Astrocyte (in vitro differentiated cells and primary cell): ENCODE measurements at places on chromosomes 11 and 22. TPM values are rescaled to one million over a fixed set of nuclear protein-coding genes. Genes with fewer than 3 reads are reported as not detected.

Gene C11orf16
- total RNA-seq: not detected in 2 replicates

Gene TSPAN32
- not detected in 2 replicates for total RNA-seq

Gene TTC28
- total RNA-seq: 23.2 and 24.4 TPM in 2 replicates

Gene KRTAP5-2
- not detected in 2 replicates for total RNA-seq

Gene CEND1
- total RNA-seq: 0.59 and 0.62 TPM in 2 replicates

Gene TMEM25
- 18.2 and 19.0 TPM in 2 replicates for total RNA-seq

Gene SHISA8
- total RNA-seq: not detected in 2 replicates

Gene PRAME
- not detected in 2 replicates for total RNA-seq

Gene GRIK4
- total RNA-seq: 2.2 and 3.9 TPM in 2 replicates

Gene A4GALT
- total RNA-seq: 1.6 and 1.9 TPM in 2 replicates

Gene OR52I1
- total RNA-seq: not detected in 2 replicates

Gene ACR
- not detected in 2 replicates for total RNA-seq

Gene FAM83F
- total RNA-seq: 0.79 and 0.82 TPM in 2 replicates

Gene CBX7
- total RNA-seq: 1.2 and 1.4 TPM in 2 replicates

DNA sequence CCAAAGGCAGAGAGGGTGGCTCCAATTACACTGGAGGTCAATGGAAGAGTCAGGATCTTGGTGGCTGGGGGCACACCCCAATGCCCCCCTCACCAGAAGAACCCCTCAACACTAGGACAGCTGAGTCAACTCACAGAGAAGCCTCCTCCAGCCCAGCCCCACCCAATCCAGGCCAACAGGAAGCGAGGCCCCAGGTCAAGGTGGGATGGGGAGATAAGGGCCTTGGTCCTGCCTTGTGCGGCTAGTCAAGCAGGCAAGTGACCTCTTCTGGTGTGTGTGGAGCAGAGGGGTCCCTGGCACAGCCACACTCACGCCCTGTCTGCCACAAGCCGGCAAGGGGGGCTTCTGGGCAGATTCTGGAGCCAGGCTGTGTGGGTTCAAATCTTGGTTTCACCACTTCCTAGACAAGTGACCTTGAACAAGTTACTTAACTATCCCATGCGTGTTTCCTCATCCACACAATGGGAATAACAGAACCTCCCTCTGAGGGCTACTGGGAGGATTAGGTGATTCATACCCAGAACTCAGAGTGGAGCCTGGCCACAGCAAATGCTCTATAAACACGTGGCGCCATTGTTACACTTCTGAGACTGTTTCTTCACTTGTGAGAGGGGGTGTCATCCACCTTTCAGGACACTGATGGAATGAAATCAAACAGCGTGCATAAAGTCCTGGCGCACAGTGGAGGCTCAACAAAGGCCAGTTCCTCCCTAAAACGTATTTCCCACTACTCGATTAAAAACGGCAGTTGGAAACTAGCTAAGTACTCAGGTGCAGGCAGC is 3.2 kb downstream of the TTLL12 start:
- DNase-seq: peak; percentile 32

- no peak for DNase-seq
Measured at GRCh38 chr11:79520086-79520485, 79.3 kb upstream of the TENM4 start.

DNA sequence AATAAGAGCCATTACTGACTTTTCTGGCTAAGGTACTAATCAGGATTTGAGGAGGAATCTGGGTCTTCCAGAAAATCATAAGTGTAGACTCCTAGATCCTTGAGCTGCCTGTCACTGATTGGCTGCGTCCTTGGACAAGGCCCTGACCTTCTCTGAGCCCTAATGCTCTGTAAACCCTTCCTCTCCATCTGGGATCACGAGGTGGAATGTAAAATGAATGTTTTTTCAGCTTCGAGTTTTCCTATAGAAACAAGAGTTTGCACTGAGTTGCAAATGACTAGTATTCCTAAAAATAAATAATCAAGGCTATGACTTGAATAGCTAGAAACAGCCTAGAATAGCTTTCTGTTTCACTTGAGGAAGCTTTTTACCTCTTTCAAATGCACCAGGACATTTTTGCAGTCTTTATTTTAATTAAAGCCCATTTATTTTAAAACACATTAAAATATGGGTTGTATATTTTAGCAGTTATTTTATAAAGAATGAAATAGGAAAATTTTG is 1.1 kb upstream of the DIXDC1 start:
- DNase-seq: no peak

DNA sequence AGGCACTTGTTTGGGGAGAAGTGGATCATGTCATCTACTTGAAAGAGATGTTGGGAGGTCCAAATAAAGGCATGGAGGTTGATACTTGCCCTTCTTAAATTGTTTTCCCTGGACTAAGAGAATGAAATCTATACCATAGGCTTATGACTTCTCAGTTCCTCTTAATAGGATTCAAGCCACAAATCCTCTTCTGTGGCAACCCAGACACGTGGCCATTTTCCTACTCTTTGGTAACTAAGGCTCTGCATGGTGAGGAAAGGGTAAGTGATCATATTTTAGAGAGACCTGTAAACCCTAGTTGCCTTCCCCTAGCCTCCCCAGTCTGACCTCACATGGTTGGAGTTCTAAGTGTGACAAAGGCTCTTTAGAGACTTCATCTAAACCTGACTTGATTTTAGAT is 72.9 kb upstream of the CD44 start:
- no peak for DNase-seq

- DNase-seq: no peak
Measured at GRCh38 chr11:64092761-64093136, 57.0 kb downstream of the FLRT1 start.

GRCh38 chr11:45343444-45343843 is 57.3 kb upstream of the SYT13 start:
- no peak for DNase-seq

DNA sequence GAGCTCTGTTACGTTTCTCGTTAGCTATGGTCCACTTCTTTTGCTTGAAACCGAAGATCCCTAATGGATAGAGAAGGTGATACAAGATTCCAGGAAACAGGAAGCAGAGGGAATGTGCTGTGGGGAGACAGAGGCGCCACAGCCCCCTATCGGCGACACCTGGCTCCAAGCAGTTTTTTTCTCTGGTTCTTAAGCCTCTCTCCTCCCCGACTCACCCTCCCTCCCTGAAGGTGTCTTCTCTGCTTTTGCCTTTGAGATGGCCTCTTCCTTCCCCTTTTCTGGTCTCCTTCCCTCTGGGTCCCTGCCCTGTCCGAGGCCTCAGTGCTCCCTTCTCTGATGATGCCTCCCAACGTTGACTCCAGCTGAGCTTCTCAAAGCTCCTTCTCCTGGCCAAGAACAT is 14.2 kb upstream of the APOBEC3A start:
- no peak for DNase-seq

DNA sequence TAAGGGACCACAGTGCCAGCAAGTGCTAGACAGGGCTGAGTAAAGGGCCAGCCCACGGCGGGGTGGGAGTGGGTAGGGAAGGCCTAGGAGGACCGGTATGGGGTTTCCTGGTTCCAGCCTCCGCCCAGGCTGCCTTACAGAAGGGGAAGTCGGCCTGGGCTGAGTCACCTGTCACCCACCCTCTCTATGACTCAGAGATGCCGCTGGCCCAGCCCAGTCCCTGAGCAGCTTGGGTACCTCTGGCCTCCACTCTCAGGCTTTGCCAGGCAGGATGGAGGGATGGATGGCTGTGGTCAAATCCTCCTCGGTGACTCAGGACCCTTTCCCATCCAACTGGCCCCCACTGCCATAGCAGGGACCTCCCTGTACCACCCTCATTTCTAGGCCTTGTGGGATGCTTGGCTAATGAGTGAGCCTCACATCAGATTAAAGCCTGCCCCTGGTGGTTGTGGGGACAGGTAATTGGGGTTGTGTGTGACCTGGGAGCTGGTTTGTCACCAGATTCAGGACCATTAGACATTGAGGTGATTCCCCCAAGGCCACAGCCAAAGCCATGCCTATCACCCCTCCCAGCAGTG is 13.9 kb downstream of the SLC35E4 start:
- DNase-seq: peak; percentile 86

DNA sequence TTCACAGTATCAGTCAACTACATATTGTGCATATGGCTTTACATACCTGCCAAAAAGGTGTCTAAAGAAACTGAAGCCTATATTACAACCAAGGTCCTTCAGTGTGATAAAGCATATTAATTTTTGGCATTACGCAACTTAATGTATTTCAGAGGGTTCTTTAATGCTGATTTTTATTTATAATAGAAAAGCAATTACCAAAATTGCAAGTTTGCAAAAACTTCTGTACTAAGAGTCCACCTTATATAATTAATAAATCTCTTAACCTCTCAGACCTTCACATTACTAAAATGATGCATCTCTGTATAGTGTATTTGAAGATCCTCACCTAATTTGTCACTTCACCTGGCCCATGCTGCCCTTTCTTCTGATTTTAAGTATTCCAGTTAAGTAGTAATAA is 128.6 kb downstream of the GUCY1A2 start:
- no peak for DNase-seq

DNA sequence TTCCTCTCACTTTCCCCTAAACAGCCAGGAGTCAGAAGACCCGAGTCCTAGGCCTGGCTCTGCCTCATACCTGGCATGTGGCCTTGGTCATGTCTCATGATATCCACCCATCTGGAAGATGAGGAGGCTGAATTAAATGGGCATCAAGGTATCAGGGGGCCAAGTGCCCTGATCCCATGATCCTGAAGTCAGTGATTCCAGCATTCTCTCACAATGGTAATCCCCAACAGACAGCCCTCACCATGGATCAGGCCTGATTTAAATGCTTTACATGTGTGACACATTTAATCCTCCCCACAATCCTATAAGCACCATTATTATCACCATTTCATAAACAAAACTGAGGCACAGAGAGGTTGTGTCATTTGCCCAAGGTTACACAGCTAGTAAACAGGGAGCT is 70.0 kb downstream of the PDE2A start:
- DNase-seq: no peak

GRCh38 chr22:33035272-33035863 is 22.8 kb downstream of the SYN3 start:
- no peak for DNase-seq

- peak; percentile 97 for DNase-seq
Measured at GRCh38 chr22:46934746-46935491, 172.5 kb downstream of the TBC1D22A start.

GRCh38 chr11:47034091-47034490 is 97.5 kb downstream of the CSTPP1 start:
- DNase-seq: no peak

DNA sequence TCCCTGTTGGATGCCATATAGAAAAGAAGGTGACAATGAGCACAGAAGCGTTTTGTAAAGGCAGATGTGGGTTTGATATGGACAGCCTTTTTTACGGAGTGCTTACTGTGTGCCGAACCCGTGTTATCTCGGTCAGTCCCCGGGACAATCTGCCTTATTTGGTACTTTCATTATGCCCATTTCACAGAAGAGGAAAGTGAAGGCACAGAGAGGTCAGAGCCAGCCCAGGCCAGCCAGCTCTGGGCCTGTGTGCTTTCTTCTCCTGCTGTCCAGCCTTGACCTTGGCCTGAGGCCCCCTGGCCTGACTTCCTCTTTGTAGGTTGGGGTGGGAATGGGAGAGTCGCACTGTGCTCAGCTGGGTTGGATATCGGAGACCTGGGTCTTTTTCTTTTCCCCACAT is 628 bp upstream of the CRYBB1 start:
- no peak for DNase-seq

GRCh38 chr11:27722117-27722952 is 22.1 kb upstream of the BDNF start:
- peak; percentile 55 for DNase-seq

DNA sequence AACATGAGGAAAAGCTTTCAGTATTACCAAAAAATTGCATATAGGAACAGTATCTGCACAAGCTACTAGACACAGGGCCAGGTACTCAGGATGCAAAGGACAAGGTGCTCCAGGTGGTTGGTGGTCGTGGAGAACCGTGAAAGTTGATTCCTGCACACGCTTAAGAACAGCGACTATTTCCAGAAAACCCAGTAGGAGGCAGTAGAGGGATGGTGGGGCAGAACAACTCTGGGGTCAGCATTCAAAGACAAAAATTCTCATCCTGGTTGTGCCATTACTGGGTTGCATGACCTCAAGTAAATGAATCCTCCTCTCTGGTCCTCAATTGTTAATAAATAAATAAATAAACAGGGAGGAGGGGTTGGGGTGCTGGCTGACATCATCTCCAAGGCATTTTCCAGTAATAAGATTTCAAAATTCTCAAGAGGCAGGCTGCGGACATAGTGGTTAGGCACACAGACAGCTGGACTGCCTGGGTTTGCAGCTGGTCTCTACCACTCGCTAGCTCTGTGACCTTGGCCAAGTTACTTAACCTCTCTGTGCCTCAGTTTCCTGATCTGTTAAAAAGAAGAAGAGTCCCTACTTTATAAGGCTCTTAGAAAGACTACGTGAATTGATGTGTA is 89.6 kb downstream of the ISX start:
- DNase-seq: no peak

- no peak for DNase-seq
Measured at GRCh38 chr11:65685981-65686380, 23.3 kb upstream of the RELA start.

GRCh38 chr11:106446955-106447354 is 369.5 kb downstream of the AASDHPPT start:
- no peak for DNase-seq

GRCh38 chr11:13769188-13769587 is 100.7 kb downstream of the FAR1 start:
- DNase-seq: no peak
